ENCODE measurements at places on chromosomes 5 and 9. TPM values are rescaled to one million over a fixed set of nuclear protein-coding genes. Genes with fewer than 3 reads are reported as not detected.

FCN2 gene
- total RNA-seq = not detected

BDP1 gene
- total RNA-seq = 37.5 TPM

AMBP gene
- not detected for total RNA-seq

EGR1 gene
- total RNA-seq = 5.1 TPM
